ENCODE measurements at places on chromosomes 16 and 17. TPM values are rescaled to one million over a fixed set of nuclear protein-coding genes. Genes with fewer than 3 reads are reported as not detected.
A peak's percentile ranks its signal among the peaks of the same experiment; 100 is the strongest.

DNA sequence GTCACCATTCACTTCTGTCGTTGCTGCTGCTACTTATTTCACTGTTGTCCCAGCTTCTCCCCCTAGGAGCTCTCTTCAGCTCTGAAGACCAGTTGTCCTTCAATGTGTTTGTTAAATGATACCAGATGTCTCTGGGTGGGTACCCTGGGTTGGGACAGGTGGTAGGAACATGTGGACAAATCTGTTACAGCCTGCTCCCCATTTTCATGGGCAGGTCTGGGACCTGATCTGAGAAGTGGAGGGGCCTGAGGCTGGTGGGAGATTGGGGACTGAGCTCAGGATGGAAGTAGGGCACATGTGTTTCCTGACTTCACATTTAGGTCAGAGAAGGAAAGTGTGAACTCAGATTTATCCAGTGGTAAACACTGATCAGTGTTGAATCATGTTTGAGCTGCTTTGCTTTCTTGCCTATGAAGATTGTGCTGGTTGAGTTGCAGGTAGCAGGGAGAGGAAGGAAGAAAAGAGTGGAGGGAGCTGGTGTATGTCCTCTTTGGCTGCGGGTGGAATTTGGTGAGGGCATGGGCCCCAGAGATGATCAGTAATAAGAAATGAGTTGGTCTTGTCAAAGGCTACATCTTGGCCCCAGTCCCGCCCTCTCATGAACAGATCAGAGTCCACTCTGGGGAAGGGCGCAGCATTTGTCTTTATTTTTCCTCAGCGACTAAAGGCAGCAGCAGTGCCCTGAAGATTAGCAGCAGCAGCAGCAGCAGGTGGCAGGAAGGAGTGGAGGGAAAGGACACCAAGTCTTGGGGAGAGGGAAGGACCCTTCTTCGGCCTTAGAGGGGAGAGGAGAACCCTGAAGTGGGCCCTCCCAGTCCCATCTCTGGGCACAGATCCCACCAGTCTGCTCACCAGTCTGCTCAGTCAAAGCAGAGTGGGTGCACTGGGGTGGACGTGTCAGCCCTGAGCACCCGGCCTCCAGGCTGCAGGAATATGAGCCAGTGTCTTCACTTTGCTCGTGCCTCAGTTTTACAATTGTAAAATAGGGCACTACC lies 6.1 kb upstream of the EFTUD2 start:
- no peak overlapping the region for H3K4me3 ChIP-seq
- H3K27ac ChIP-seq: no peak overlapping the region
- no peaks in the 10 kb centered on the region for H3K27me3 ChIP-seq
- H3K4me1 ChIP-seq: no peaks in the 10 kb centered on the region

DNA sequence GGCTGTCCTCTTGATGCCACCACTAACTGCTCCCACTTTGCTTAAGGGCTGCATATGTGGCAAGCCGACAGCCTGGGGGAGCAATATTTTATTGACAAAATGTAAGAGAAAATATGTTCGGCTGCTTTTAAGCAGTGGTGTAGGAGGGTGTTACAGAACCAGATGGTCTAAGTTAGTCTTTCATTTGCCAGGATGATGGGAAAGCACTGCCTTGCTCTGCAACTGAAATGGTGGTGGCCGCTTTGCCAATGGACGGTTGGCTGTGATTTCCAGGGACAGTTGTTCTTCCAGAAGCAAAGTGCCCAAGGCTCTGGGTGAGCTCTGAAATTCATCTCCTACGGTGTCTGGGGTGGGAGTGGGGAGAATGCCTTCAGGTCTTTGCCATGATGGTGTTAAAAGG lies 469.3 kb downstream of the TOX3 start:
- no peak for DNase-seq
- H3K4me1 ChIP-seq: no peaks in the 10 kb centered on the region
- H3K4me3 ChIP-seq: no peak overlapping the region
- no peaks in the 10 kb centered on the region for H3K27me3 ChIP-seq

GRCh38 chr16:4945560-4946502 lies 8.9 kb upstream of the PPL start:
- DNase-seq: peak; percentile 86
- H3K4me3 ChIP-seq: peak overlapping the region; percentile 20
- peak overlapping the region; percentile 92 for H3K27ac ChIP-seq
- H3K4me1 ChIP-seq: peaks cover 26% of the 10 kb centered on the region

- H3K4me3 ChIP-seq: no peak overlapping the region
- DNase-seq: no peak
- H3K27me3 ChIP-seq: no peaks in the 10 kb centered on the region
- no peaks in the 10 kb centered on the region for H3K4me1 ChIP-seq
- H3K27ac ChIP-seq: no peak overlapping the region
Measured at GRCh38 chr17:18203308-18203707, 19.7 kb downstream of the ALKBH5 start.

DNA sequence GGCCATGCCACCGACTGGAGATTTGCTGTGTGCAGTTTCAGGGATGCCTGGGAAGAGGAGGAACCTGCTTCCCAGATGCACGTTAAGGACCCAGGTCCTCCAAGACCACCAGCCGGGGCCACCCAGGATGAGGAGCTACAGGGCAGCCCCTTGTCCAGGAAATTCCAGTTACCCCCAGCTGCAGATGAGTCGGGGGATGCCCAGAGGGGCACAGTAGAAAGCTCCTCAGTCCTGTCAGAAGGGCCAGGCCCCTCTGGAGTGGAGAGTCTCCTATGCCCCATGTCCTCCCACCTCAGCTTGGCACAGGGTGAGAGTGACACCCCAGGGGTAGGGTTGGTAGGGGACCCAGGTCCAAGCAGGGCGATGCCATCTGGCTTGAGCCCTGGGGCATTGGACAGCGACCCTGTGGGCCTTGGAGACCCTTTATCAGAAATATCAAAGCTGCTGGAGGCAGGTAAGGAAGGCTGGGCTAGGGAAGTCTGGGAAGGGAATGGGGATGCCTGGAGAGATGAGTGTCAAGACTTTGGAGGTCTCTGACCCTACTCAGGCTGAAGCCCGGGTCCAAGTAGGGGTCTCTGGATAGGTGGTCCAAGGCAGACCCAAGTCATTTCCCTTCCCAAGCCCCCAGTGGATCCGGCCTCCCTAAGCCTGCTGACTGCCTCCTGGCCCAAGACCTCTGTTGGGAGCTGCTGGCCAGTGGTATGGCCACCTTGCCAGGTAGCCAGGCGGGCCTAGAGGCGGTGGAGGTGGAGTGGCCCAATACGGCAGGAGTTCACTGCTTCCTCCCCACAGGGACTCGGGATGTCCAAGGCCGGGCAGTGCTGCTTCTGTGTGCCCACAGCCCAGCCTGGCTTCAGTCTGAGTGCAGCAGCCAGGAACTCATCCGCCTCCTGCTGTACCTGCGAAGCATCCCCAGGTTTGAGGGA lies 1.0 kb downstream of the PLEKHG4 start:
- H3K27ac ChIP-seq: peak overlapping the region; percentile 89
- no peaks in the 10 kb centered on the region for H3K27me3 ChIP-seq
- H3K36me3 ChIP-seq: no peaks in the 10 kb centered on the region

DNA sequence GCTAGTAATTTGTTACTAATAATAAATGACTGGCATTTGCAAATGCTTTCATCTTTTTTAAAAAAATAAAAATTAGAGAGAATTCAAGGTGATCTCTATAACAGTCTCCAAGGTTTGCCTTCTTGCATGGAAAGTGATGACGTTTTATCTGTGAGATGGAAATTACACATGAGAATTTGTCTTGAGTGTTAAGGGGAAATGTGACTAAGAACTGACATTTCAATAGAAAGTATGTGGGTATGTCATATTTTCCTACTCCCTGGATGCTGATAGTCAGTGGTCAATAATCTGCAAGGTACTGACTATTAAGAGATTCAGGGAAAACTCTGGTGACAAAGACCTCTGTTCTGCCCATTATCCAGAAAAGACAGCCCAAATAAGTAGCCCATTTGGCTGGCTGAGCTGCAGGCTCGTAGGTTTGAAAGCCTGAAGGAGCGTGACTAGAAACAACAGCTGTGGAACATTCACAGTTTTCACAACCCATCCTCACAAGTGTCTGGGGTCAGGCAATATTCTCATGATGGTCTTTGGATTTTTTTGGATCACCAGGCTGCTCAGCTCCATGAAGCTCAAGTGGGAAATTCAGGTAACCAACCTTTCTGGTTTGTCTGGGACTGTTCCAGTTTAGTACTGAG lies 49.7 kb upstream of the WSCD1 start:
- no peak for DNase-seq
- H3K27ac ChIP-seq: no peak overlapping the region
- H3K4me1 ChIP-seq: no peaks in the 10 kb centered on the region
- H3K36me3 ChIP-seq: no peaks in the 10 kb centered on the region
- peaks cover 39% of the 10 kb centered on the region for H3K27me3 ChIP-seq

DNA sequence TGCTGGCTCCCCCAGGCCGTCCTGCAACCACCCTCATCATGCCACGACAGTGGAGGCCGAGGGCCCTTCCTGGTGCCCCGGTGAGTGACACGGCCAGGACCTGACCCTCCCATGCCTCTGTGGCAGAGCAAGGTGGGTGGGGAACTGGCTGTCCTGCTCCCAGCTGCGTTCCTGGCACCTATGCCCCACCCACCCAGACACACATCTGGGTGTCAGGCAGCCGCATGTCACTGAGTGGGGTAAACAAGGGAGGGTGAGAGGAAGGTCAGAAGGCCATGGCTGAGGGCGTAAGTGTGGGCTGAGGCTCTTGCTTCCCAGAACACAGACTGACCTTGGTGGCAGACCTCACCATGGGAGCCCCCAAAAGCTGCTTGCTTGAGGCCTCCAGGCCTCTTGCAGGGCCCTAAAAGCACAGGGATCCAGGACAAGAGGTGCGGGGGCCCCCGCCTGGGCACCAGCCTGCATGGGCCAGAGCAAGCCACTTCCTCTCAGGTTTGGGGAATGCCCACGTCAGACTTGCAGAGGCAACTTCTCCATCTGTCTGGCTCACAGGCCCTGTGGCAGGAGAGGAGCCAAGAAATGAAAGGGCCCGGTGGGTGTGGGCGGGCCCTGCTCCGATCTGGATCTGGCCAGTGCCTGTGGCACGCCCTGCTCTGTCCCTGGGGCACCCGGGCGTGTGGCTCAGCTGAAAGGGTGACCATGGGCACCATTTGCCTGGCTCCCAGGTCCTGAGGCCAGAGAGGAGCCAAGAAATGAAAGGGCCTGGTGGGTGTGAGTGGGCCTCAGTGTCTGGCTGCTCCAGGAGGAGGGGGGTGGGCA lies 3.9 kb upstream of the CCDC57 start:
- peak overlapping the region; percentile 78 for H3K27ac ChIP-seq
- no peaks in the 10 kb centered on the region for H3K27me3 ChIP-seq
- H3K4me3 ChIP-seq: no peak overlapping the region
- peaks cover 10% of the 10 kb centered on the region for H3K4me1 ChIP-seq
- H3K36me3 ChIP-seq: no peaks in the 10 kb centered on the region

- H3K4me3 ChIP-seq: no peak overlapping the region
- DNase-seq: no peak
- no peak overlapping the region for H3K27ac ChIP-seq
- no peaks in the 10 kb centered on the region for H3K27me3 ChIP-seq
Measured at GRCh38 chr17:61997664-61998063, 67.4 kb downstream of the MED13 start.

GRCh38 chr16:51113236-51114125 lies 37.6 kb downstream of the SALL1 start:
- H3K4me3 ChIP-seq: no peak overlapping the region
- no peak overlapping the region for H3K27ac ChIP-seq
- no peak for DNase-seq
- H3K27me3 ChIP-seq: no peaks in the 10 kb centered on the region
- H3K4me1 ChIP-seq: no peaks in the 10 kb centered on the region

- no peak for DNase-seq
- no peaks in the 10 kb centered on the region for H3K36me3 ChIP-seq
- no peak overlapping the region for H3K27ac ChIP-seq
- no peaks in the 10 kb centered on the region for H3K27me3 ChIP-seq
- H3K4me1 ChIP-seq: no peaks in the 10 kb centered on the region
Measured at GRCh38 chr16:24689128-24689527, 40.3 kb upstream of the TNRC6A start.

DNA sequence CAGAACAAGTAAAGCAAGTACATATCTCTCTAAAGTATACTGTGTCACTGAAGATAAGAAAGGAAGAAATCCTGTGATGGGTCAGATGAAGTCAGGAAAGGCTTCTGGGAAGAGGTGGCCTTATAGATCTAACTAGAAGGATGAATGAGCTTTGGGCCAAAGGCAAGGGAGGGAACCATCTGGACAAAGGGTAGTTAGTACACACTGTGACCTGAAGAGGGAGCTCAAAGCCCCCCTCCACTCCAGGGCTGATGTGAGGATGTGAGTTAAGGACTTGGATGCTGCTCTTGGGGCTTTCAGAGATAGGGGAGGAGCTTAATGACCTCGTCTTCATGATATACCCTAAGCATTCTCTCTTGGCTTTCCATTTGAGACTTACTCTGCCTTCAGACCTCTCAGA lies 185.3 kb upstream of the CACNG3 start:
- no peak overlapping the region for H3K4me3 ChIP-seq
- DNase-seq: no peak
- H3K4me1 ChIP-seq: no peaks in the 10 kb centered on the region

- no peaks in the 10 kb centered on the region for H3K36me3 ChIP-seq
- H3K27ac ChIP-seq: no peak overlapping the region
- no peaks in the 10 kb centered on the region for H3K4me1 ChIP-seq
- no peak for DNase-seq
- no peaks in the 10 kb centered on the region for H3K27me3 ChIP-seq
- no peak overlapping the region for H3K4me3 ChIP-seq
Measured at GRCh38 chr16:11160676-11161115, 95.3 kb downstream of the SOCS1 start.

GRCh38 chr16:3878610-3879009 lies 1.9 kb downstream of the CREBBP start:
- DNase-seq: no peak
- no peaks in the 10 kb centered on the region for H3K36me3 ChIP-seq
- H3K27me3 ChIP-seq: no peaks in the 10 kb centered on the region
- no peak overlapping the region for H3K27ac ChIP-seq
- H3K4me1 ChIP-seq: peaks cover 41% of the 10 kb centered on the region

- H3K36me3 ChIP-seq: peaks cover 15% of the 10 kb centered on the region
- H3K4me3 ChIP-seq: no peak overlapping the region
- DNase-seq: no peak
- no peak overlapping the region for H3K27ac ChIP-seq
Measured at GRCh38 chr16:70253291-70254106, 1.8 kb upstream of the EXOSC6 start.

- peaks cover 12% of the 10 kb centered on the region for H3K4me1 ChIP-seq
- DNase-seq: peak; percentile 31
- H3K4me3 ChIP-seq: peak overlapping the region; percentile 90
- H3K36me3 ChIP-seq: peaks cover 11% of the 10 kb centered on the region
- peak overlapping the region; percentile 90 for H3K27ac ChIP-seq
Measured at GRCh38 chr17:50396261-50397110, 837 bp downstream of the LRRC59 start.

GRCh38 chr17:66655861-66656260 lies 179.1 kb upstream of the CACNG5 start:
- no peak for DNase-seq
- H3K27me3 ChIP-seq: no peaks in the 10 kb centered on the region
- H3K27ac ChIP-seq: no peak overlapping the region
- no peaks in the 10 kb centered on the region for H3K4me1 ChIP-seq
- H3K4me3 ChIP-seq: no peak overlapping the region
- H3K36me3 ChIP-seq: no peaks in the 10 kb centered on the region

GRCh38 chr17:21330436-21331160 lies 45.6 kb upstream of the KCNJ12 start:
- no peaks in the 10 kb centered on the region for H3K27me3 ChIP-seq
- H3K4me3 ChIP-seq: no peak overlapping the region
- no peaks in the 10 kb centered on the region for H3K36me3 ChIP-seq
- no peaks in the 10 kb centered on the region for H3K4me1 ChIP-seq
- no peak for DNase-seq
- H3K27ac ChIP-seq: no peak overlapping the region

Gene GCGR
- not detected for total RNA-seq

Gene SEC14L1
- total RNA-seq: 106 TPM

Gene SLC2A4
- 3.5 TPM for total RNA-seq

Gene PDIA2
- not detected for total RNA-seq

Gene STAC2
- total RNA-seq: not detected

Gene GDPD3
- 2.0 TPM for total RNA-seq

Gene SOX15
- total RNA-seq: 1.6 TPM

Gene EVI2A
- total RNA-seq: 8.8 TPM

Gene DBF4B
- 7.5 TPM for total RNA-seq
